ENCODE measurements at places on chromosomes 7 and 10. TPM values are rescaled to one million over a fixed set of nuclear protein-coding genes. Genes with fewer than 3 reads are reported as not detected.

Gene TMEM229A
- total RNA-seq: 0.33 TPM

Gene PPP1R17
- total RNA-seq: 4.5 TPM

Gene AGMO
- 1.0 TPM for total RNA-seq

Gene FAM25G
- not detected for total RNA-seq

Gene VPS37D
- total RNA-seq: 12.9 TPM

Gene NKX1-2
- total RNA-seq: 0.48 TPM

Gene GIMAP4
- total RNA-seq: not detected

Gene PITX3
- total RNA-seq: not detected

Gene TMEM273
- total RNA-seq: not detected

DNA sequence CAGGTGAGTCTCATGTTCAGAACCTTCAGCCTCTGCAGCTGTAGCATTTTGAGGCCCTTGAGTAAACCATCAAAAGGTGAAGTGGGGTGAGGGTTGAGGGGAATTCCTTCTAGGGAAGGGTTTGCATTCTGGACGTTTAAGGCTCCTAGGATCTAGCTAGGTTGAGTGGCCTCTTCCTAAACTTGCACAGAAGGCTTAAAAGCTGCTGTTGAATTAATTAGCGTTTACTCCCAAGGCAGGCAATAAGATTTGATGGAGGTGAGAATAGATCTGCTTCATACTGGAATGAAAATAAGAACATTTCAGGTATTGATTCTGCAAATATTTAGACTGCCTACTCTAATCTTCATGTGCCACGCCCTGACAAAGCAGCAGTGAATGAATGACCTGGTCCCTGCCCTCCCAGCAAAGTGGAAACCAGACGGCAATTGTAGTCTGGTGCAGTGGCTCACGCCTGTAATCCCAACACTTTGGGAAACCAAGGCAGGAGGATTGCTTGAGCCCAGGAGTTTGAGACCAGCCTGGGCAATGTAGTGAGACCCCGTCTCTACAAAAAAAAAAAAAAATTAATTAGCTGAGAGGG lies 11.4 kb upstream of the KPNA7 start:
- no peaks in the 10 kb centered on the region for H3K36me3 ChIP-seq
- H3K4me1 ChIP-seq: no peaks in the 10 kb centered on the region
- H3K4me3 ChIP-seq: no peak overlapping the region
- peak overlapping the region; percentile 67 for H3K27ac ChIP-seq
- peaks cover 4% of the 10 kb centered on the region for H3K27me3 ChIP-seq
- DNase-seq: no peak

GRCh38 chr7:16708980-16709379 lies 44.6 kb upstream of the TSPAN13 start:
- no peaks in the 10 kb centered on the region for H3K27me3 ChIP-seq
- peaks cover 23% of the 10 kb centered on the region for H3K36me3 ChIP-seq
- H3K4me1 ChIP-seq: no peaks in the 10 kb centered on the region
- H3K27ac ChIP-seq: no peak overlapping the region

GRCh38 chr10:118495499-118495898 lies 99.9 kb downstream of the PRLHR start:
- H3K4me3 ChIP-seq: no peak overlapping the region
- peaks cover 5% of the 10 kb centered on the region for H3K4me1 ChIP-seq
- H3K36me3 ChIP-seq: peaks cover 3% of the 10 kb centered on the region
- H3K27me3 ChIP-seq: peaks cover 3% of the 10 kb centered on the region

GRCh38 chr7:17094963-17095574 lies 203.4 kb upstream of the AHR start:
- no peaks in the 10 kb centered on the region for H3K4me1 ChIP-seq
- no peak overlapping the region for H3K27ac ChIP-seq
- no peaks in the 10 kb centered on the region for H3K27me3 ChIP-seq
- DNase-seq: no peak

DNA sequence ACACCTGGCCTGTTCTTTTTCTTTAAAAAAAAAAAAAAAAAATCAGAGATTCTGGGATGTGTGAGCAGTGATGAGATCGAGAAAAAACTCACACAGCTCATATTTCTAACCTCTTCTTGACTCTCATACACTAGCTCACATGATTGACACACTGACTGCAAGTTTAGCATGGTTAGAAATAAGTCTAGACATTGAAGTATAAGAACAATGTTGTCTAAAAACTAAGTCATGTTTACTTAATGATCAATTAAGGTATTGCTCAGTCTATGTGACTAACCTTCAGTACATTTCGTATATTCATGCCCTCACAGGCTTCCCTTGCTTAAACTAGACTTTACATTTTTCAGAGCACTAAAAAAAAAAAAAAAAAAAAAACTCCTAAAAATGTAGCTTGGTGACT lies 775.1 kb downstream of the GATA3 start:
- DNase-seq: no peak
- no peaks in the 10 kb centered on the region for H3K4me1 ChIP-seq
- H3K36me3 ChIP-seq: no peaks in the 10 kb centered on the region
- no peak overlapping the region for H3K27ac ChIP-seq
- H3K27me3 ChIP-seq: no peaks in the 10 kb centered on the region
- H3K4me3 ChIP-seq: no peak overlapping the region

- peaks cover 32% of the 10 kb centered on the region for H3K36me3 ChIP-seq
- peak overlapping the region; percentile 97 for H3K27ac ChIP-seq
- peaks cover 18% of the 10 kb centered on the region for H3K4me1 ChIP-seq
- peak overlapping the region; percentile 97 for H3K4me3 ChIP-seq
- DNase-seq: no peak
- no peaks in the 10 kb centered on the region for H3K27me3 ChIP-seq
Observed at GRCh38 chr7:87344446-87344845, 1.0 kb upstream of the CROT start.

DNA sequence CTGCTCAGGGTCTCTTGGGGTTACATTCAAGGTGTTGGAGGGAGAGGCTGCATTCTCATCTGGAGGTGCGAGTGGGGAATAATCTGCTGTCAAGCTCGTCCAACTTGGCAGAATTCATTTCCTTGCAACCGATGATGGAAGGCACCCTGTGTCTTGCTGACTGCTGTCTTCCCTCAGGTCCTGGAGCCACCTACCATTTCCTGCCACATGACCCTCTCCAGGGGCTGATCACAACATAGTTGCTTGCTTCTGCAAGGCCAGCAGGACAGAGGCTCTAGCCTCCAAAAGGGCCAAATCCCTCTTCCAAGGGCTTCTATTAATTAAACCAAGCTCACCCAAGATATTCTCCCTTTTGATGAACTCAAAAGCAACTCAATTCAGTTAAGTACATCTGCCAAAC lies 14.2 kb upstream of the BRI3 start:
- H3K27me3 ChIP-seq: no peaks in the 10 kb centered on the region
- H3K27ac ChIP-seq: no peak overlapping the region
- peaks cover 13% of the 10 kb centered on the region for H3K36me3 ChIP-seq
- no peak for DNase-seq

DNA sequence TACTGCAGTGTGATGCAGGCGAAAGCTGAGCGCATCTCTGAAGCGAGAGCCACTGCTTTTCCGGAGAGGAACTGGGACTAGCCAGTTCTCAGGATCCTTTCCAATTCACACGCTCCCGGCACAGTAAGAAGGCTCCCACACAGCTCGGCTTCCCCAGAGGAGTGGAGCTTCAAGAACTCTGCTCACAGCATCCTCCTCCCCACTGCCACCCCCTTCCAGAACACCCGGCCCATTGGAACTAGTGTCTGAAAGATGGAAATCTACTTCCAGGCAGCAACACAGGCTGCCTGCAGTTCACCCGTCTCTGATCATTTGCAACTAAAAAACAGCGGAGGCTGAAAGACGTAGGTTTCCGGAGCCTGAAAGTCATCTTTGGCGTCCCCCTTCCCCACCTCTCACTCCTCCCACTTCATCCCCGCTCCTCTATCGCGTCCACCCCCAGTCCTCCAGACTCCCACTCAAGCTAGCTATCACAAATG lies at the start of gene DGKB:
TSS of gene DGKB (minus strand) at position 163 of the 479 bp plus-strand sequence.
- no peak within 1 kb of the TSS for H3K4me3 ChIP-seq
- no peaks in the 10 kb centered on the region for H3K4me1 ChIP-seq
- peaks cover 20% of the 10 kb centered on the region for H3K27me3 ChIP-seq
- H3K27ac ChIP-seq: no peak within 1 kb of the TSS
- DNase-seq: no peak

DNA sequence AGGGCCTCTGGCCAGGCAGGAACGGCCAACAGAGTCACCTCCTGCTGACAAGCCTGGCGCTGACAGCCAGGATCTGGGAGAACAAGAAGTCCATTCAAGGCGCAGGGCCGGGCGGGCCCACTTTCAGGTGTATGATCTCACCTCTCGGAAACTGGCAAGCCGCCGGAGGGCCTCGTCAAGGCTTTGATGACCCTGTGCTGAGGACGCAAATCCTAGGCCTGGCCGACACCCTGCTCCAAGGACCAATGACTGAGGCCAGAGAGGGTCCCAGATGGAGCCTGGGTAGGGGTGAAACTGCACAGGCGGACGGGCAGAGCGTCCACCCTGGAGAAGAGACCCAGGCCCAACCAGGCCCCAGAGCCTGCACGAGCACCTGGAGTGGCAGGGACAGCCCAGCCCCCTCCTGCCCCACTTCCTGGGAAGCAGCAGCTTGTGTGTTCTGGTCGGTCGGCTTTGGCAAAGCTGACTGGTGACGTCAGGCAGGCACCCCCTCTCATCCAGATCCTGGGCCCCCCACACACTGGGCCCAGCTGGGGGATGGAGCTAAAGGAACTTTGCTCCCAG lies 30.6 kb downstream of the MYL10 start:
- no peak overlapping the region for H3K27ac ChIP-seq
- H3K4me3 ChIP-seq: no peak overlapping the region
- H3K27me3 ChIP-seq: peaks cover 21% of the 10 kb centered on the region

DNA sequence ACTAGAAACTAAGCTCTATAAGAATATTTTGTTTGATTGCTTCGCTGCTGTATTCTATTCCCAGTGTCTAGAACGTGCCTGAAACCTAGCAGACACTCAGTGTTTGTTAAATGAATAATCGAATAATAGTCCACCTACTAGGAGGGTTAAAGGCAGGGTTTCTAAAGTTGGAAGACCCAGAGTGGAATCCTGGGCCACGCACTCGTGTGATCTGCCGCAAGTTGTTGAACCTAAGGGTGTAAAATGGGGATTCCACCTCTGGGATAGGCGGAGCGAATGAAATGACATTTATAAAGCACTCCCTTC lies 702 bp upstream of the AGFG2 start:
- H3K4me3 ChIP-seq: peak overlapping the region; percentile 98
- no peaks in the 10 kb centered on the region for H3K36me3 ChIP-seq
- H3K27ac ChIP-seq: peak overlapping the region; percentile 66

DNA sequence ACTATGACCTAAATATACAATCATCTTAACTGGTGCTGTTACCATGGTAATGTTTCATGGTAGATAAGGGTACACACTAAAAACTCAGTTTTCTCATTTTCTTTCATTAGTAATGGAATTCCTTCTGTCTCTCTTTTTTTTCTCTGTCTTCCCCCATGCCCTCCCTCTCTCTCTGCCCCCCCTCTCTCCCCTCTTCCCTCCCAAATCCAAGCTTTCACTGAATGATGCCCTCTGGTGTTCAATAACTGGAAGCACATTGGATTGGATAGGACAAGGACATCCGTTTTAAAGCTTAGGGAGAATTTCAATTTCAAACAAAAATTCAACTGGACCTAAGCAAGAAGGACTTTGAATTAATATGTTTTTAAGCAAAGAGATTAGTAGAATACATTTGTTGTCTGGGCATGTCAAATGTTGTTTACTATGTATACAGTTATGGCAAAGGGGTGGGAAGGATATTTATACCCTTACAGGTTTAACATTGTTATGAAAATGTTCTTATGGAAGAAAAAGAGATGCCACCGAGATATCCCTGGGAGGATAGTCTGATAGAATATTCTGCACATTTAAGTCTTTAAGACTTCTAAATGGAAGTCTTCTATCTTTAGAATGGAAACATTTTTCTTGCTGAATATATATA lies 6.1 kb downstream of the CHRM2 start:
- no peak for DNase-seq
- H3K27me3 ChIP-seq: peaks cover 64% of the 10 kb centered on the region
- no peak overlapping the region for H3K27ac ChIP-seq

DNA sequence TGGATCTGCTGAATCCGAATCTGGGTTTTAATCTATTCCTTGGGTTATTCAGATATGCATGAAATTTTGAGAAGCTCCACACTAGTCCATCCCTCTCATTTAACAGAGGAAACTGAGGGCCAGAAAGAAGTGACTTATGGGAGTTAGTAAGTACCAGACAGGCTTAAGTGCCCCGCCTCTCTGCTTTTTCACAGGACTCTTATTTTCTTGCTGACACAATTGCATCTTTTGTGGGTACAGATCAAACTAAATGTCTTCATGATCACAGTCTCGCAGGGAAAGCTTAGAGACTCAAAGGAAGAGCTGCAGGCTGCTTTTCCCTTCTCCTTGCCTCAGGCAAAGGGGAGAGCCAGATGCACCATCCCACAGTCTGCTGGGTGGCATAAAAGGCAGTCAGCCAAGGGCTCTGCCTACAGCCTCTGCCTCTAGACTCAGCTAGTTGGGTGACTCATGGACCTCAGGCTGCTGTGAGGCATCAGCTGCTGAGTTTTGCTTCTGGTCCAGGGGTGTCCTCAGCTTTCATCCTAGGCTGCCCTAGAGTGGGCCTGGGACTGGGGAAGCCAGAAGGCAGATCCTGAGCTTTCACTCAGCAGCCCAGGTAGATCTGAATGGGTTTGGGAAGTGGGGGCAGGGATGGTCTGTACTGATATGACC lies 11.6 kb downstream of the GOLGA7B start:
- no peaks in the 10 kb centered on the region for H3K36me3 ChIP-seq
- DNase-seq: no peak
- no peak overlapping the region for H3K27ac ChIP-seq
- peaks cover 59% of the 10 kb centered on the region for H3K27me3 ChIP-seq
- H3K4me1 ChIP-seq: no peaks in the 10 kb centered on the region

DNA sequence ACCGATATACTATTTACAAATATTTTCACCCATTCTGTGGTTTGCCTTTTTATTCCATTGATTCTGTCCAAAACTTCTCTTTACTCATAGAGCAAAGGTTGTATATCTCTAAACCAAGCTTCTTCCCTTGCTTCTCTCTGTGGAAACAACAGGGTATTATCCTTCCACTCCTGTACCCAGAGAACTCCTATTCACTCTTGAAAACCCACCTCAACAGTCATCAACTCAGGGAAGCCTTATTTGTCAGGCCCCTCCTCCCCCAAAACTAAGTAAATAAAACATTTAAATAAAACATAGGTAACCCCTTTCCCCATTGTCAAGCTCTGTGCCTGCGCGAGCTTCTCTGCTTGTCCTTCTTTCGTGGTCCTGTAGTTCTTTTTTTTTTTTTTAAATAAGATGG lies 44.6 kb downstream of the GTF2IRD1 start:
- H3K27ac ChIP-seq: peak overlapping the region; percentile 3
- H3K27me3 ChIP-seq: no peaks in the 10 kb centered on the region
- no peak for DNase-seq
- peaks cover 11% of the 10 kb centered on the region for H3K36me3 ChIP-seq
- H3K4me1 ChIP-seq: peaks cover 18% of the 10 kb centered on the region
- H3K4me3 ChIP-seq: no peak overlapping the region

- peaks cover 16% of the 10 kb centered on the region for H3K36me3 ChIP-seq
- no peak overlapping the region for H3K4me3 ChIP-seq
- H3K4me1 ChIP-seq: no peaks in the 10 kb centered on the region
- H3K27me3 ChIP-seq: no peaks in the 10 kb centered on the region
- no peak overlapping the region for H3K27ac ChIP-seq
Observed at GRCh38 chr7:130595986-130596385, 72.6 kb downstream of the COPG2 start.

- no peak overlapping the region for H3K4me3 ChIP-seq
- H3K27ac ChIP-seq: no peak overlapping the region
- H3K4me1 ChIP-seq: peaks cover 4% of the 10 kb centered on the region
Observed at GRCh38 chr10:71804077-71804476, 30.8 kb upstream of the VSIR start.

GRCh38 chr7:151312356-151312755 lies 29.3 kb upstream of the NUB1 start:
- no peaks in the 10 kb centered on the region for H3K36me3 ChIP-seq
- H3K4me1 ChIP-seq: no peaks in the 10 kb centered on the region
- no peaks in the 10 kb centered on the region for H3K27me3 ChIP-seq
- no peak overlapping the region for H3K27ac ChIP-seq
- no peak overlapping the region for H3K4me3 ChIP-seq
